Psoas muscle (tissue), 8 donors: ENCODE measurements at places on chromosomes 7 and 10.

DNA sequence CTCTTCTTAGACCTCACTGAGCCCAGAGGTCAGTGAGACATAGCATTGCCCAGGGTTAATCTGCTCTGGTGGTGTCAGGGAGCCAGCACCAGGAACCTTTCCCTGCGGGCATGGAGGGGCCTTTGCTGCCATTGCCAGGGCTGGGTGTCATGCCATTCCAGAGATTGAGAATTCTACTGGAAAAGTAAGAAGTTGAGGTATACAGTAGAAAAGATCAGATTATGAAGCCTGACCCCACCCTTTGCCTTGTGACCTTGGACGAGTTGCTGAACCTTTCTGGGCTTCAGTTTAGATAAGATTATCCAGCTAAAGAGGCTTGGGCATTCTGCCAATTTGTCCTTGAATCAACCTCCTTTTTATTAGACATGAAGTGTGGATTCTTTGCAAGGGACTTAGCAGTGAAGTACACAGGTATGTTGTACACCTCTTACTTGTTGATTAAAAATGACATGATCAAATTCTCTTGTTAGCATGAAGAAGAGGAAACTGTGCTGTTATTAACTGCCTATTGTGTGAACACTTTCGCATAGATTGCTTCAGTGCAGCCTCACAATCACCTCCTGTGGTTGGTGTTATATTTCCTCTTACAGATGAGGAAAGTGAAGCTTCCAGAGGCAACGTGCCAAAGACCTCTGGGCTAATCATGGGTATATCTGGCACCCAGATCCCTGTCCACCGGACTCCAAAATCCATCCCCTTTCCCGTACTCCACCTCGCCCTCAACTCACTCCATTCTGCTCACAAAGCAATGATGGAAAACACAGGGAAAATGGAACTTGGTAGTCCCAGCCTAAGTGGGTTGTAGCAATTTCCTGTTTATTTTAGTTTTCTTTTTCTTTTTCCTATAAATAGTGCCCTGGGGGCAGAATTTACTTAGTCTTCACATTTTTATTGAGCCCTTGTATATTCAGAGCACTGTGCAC lies 151.3 kb downstream of the CAMK1D start:
- no peaks in the 10 kb centered on the region for H3K27me3 ChIP-seq
- no peaks in the 10 kb centered on the region for H3K36me3 ChIP-seq

DNA sequence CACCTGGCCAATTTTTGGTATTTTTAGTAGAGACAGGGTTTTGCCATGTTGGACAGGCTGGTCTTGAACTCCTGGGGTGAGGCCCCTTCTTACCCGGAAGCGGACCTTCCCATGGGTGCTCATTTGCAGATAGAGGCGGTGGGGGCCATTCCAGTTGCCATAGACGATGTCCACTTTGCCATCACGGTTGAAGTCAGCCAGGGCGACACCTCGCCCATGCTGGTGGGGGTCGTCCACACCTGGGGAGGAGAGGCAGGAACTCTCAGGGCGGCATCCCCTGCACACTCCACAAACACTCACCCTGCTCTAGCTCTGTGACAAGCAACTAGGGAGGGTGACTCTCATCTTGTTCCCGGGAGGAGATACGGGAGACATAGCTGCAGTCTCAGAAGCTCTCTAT lies 54.9 kb downstream of the GOLGA7B start:
- DNase-seq: no peak
- H3K4me3 ChIP-seq: no peak overlapping the region
- no peaks in the 10 kb centered on the region for H3K4me1 ChIP-seq
- H3K27me3 ChIP-seq: peaks cover 8% of the 10 kb centered on the region
- no peak overlapping the region for H3K27ac ChIP-seq

- no peak for DNase-seq
- peaks cover 31% of the 10 kb centered on the region for H3K36me3 ChIP-seq
- H3K4me3 ChIP-seq: no peak overlapping the region
- peaks cover 4% of the 10 kb centered on the region for H3K4me1 ChIP-seq
These were observed 59.3 kb downstream of the DLG5 start for GRCh38 chr10:77867124-77867719.

GRCh38 chr10:3777981-3778691 lies 6.9 kb downstream of the KLF6 start:
- H3K36me3 ChIP-seq: no peaks in the 10 kb centered on the region
- peaks cover 68% of the 10 kb centered on the region for H3K4me1 ChIP-seq
- no peak for DNase-seq
- H3K4me3 ChIP-seq: peak overlapping the region; percentile 95
- no peaks in the 10 kb centered on the region for H3K27me3 ChIP-seq
